Upper lobe of left lung (tissue), 6 donors: ENCODE measurements at places on chromosomes 16 and 17. TPM values are rescaled to one million over a fixed set of nuclear protein-coding genes. Genes with fewer than 3 reads are reported as not detected.
A peak's percentile ranks its signal among the peaks of the same experiment; 100 is the strongest.

Gene NOG
- not detected for total RNA-seq

Gene FOXC2
- not detected for total RNA-seq

DNA sequence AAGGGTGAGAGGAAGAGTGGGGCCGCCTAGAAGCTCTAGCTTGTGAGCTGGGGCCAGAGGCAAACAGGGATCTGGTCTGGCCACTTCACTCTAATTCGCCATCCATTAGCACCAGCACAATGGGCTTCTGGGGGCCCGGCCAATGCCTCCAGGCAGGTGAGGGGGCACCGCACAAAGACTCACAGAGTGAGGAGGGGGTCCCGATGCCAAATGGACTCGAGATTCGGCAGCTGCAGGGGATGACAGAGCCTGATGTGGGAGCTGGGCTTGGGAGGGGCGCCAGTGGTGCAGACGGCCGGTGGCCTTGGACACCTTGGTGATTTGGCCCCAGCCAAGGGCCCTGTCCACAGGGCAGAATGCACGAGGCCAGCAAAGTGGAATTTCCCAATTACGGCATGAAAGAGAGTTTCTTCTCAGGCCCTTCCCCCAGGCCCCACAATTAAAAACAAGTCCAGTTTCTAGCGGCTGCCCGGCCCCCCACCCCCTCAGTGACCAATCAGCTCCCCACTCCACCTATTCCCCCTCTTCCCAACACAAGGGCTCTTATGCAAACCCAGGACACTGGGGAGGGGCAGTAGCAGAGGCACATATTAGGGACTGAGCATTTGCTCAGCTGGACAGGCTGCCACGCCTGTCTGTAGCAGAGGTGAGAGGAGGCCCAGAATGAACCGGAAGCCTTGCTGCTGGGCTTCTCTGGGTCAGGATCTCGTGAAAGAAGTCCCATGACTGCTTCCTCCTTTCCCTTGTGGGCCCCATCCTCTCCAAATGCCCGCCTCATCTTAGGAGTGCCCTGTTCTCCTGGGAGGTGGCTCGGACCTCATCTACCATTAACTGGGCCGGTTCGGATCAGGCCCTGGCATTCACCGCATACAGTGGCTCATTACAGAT is 39.4 kb upstream of the MTSS2 start:
- peaks cover 37% of the 10 kb centered on the region for H3K4me1 ChIP-seq
- no peaks in the 10 kb centered on the region for H3K27me3 ChIP-seq
- DNase-seq: peak; percentile 72
- H3K36me3 ChIP-seq: peaks cover 11% of the 10 kb centered on the region

GRCh38 chr17:49439673-49440571 is 25.2 kb upstream of the PHB1 start:
- H3K36me3 ChIP-seq: no peaks in the 10 kb centered on the region
- no peak for DNase-seq
- H3K27ac ChIP-seq: no peak overlapping the region
- peaks cover 2% of the 10 kb centered on the region for H3K27me3 ChIP-seq

GRCh38 chr17:83193336-83194185 is 114.2 kb downstream of the METRNL start:
- no peak for DNase-seq
- H3K4me1 ChIP-seq: peaks cover 44% of the 10 kb centered on the region
- H3K27ac ChIP-seq: peak overlapping the region; percentile 13
- no peak overlapping the region for H3K4me3 ChIP-seq
- H3K36me3 ChIP-seq: no peaks in the 10 kb centered on the region
- H3K27me3 ChIP-seq: no peaks in the 10 kb centered on the region
